T-helper 2 cell (primary cell): ENCODE measurements at places on chromosomes 11 and 22.

GRCh38 chr11:17714356-17714854, 5.0 kb upstream of the MYOD1 start:
- DNase-seq, result no peak

GRCh38 chr11:97092823-97093222, 703.0 kb downstream of the JRKL start:
- DNase-seq, result no peak

GRCh38 chr11:61675826-61676225, 4.4 kb upstream of the DAGLA start:
- DNase-seq, result no peak

- no peak for DNase-seq
Observed at GRCh38 chr11:35550374-35551036, 25.1 kb upstream of the PAMR1 start.

DNA sequence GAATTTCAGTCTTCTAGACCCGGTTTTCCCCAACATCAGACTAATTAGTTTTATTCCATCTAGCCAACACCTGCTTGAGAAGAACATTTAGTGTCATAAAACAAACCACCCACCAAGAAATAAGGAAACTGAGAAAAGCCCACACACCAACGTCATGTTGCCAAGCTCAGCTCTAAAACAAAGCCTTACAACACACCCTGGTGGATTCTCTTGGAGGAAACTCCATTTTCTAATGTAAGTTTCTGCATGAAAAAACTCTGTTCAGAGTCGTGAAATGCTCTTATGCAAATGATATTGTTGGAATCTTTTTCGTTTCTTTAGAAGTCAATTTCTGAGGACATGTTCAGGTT, 105.0 kb upstream of the RAG2 start:
- no peak for DNase-seq

DNA sequence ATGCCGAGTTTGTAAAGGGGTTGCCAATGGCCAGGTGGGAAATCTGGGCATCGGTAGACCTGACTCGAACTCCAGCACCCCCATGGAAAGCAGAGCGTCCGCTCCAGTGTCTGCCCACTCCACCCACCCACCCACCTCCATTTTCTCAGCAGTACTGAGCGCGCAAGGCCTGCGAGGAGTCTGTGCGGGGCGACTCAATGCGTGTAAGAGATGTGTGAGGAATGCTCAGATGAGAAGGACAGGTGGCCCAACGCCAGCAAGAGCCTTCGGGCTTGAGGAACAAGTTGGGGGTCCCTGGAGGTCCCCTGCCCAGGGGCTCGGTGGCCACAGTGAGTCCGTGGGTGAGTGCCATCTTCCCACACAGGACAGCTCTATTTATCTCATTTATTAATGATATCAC, 50.6 kb downstream of the CERK start:
- DNase-seq, result no peak

GRCh38 chr11:19934828-19935259, 222.2 kb downstream of the NAV2 start:
- DNase-seq, result no peak

DNA sequence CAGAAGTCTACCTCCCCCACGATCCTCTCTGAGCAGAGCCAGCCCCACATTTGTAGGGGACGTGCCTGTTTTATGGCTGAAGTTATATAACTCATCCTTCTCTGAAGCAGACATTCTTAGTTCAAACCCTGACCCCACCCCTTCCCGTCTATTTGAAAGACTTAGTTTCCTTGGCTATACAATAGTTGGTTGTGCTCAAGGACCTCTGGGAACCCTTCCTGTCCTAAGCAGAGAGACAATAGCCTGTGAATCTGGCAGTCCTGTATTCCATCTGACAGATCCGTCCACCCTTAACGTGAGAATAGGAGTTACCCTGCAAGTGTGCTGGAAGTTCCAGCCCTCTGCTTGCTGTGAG, 75.2 kb downstream of the MN1 start:
- DNase-seq, result no peak

DNA sequence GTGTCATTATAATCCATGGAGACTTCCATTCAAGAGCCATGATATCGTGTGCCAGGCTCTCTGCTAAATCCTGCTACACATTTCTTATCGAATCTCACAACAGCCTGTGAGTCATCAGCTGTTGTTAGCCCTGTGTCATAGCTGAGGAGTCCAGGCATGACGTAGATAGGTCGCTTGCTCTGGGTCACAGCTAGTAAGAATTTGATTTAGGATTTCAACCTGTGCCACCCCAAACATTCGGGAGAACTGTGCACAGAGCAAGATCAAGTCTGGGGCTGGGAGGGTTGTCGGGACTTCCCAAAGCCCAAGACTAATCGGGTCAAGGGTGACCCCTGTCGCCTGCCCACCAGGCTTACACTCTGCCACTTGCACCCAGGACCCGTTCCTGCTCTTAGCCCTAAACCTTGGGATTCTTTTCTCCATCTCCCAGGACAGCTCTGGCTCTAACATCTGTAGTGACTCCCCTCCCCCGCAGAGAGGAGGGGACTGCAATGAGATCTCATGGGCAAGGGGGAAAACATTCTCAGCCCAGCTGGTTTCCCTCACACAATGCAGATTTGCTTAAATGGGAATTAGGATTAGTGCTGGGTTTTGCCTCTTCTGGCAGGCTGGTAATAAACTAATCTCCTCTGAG, 34.3 kb downstream of the TSPAN18 start:
- DNase-seq, result no peak

DNA sequence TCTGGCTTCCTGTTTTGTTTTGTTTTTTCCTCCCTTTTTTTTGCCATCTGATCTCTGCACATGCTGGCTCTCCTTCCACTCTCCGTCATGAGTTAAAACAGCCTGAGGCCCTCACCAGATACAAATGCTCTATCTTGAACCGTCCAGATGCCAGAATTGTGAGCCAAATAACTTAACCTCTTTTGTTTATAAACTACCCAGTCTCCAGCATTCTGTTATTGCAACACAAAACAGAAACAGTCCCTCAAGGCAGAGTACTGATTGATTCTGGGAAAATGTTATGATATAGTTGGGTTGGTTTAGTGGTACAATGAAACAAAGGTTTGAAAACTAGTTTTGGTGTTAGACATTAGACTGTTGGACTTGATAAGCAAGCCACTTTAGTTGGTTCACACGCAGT, 1390.0 kb upstream of the RAG2 start:
- no peak for DNase-seq
